ENCODE measurements at places on chromosomes 16 and 17. TPM values are rescaled to one million over a fixed set of nuclear protein-coding genes. Genes with fewer than 3 reads are reported as not detected.

DNA sequence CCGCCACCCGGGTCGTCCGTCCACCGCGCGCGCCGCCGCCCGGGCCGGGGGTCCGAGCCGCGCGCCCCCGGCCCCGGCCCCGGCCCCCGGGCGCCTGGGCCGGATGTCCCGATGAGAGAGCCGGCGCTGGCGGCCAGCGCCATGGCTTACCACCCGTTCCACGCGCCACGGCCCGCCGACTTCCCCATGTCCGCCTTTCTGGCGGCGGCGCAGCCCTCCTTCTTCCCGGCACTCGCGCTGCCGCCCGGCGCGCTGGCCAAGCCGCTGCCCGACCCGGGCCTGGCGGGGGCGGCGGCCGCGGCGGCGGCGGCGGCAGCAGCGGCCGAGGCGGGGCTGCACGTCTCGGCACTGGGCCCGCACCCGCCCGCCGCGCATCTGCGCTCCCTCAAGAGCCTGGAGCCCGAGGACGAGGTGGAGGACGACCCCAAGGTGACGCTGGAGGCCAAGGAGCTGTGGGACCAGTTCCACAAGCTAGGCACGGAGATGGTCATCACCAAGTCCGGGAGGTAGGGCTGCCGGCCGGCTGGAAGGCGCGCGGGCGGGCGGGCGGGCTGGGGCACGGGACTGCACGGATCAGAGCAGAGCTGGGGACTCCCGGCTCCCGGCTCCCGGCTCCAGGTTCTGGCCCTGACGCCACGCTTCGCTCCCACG, 548 bp downstream of the TBX2 start:
- DNase-seq, result no peak

SLFN14 gene
- polyA plus RNA-seq, result not detected

DNA sequence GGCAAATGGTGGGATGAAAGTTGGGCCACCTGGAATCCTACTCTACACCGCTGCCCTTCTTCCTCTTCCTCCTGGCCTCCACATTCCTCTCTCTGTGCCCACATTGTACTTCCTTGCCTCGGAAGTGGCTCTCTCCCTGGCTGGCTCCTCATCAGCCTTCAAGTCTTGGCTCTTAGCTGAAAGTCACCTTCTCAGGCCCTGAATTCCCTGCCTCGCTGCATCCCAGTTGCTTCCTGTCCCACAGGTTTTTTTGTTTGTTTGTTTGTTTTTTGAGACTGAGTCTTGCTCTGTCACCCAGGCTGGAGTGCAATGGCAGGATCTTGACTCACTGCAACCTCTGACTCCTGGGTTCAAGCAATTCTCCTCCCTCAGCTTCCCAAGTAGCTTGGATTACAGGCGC, 2.6 kb upstream of the PAM16 start:
- DNase-seq, result no peak

ODAD4 gene
- polyA plus RNA-seq, result 0.87 TPM

ZPBP2 gene
- not detected for polyA plus RNA-seq

GRCh38 chr17:20071824-20072691, 62.9 kb downstream of the SPECC1 start:
- no peak for DNase-seq

Measured in foreskin keratinocyte (primary cell).